NCI-H2081 treated with DMSO at 0.1 percent for 48 hours (cell line): ENCODE measurements at places on chromosomes 4 and X.

DNA sequence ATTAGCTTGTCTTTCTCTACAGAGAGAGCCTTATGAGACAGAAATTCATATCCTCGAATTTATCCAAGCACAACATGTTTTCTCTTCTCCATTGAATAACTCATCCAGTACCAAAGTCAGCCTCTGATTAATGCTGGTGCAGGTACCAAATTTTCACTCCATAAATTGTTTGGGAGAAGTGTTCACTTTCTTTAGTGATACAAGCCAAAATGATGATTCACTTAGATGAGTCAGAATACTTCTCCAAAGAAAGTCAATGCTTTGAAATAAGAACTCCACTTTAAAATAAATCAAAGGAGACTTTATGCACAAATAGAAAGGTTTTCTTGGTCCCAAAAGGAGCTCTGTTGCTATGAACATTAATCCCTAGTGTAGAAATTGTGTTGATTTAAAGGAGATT, 60.2 kb downstream of the MAOB start:
- no peak for DNase-seq

GRCh38 chr4:72558655-72559054, 10.4 kb downstream of the ADAMTS3 start:
- DNase-seq: no peak

DNA sequence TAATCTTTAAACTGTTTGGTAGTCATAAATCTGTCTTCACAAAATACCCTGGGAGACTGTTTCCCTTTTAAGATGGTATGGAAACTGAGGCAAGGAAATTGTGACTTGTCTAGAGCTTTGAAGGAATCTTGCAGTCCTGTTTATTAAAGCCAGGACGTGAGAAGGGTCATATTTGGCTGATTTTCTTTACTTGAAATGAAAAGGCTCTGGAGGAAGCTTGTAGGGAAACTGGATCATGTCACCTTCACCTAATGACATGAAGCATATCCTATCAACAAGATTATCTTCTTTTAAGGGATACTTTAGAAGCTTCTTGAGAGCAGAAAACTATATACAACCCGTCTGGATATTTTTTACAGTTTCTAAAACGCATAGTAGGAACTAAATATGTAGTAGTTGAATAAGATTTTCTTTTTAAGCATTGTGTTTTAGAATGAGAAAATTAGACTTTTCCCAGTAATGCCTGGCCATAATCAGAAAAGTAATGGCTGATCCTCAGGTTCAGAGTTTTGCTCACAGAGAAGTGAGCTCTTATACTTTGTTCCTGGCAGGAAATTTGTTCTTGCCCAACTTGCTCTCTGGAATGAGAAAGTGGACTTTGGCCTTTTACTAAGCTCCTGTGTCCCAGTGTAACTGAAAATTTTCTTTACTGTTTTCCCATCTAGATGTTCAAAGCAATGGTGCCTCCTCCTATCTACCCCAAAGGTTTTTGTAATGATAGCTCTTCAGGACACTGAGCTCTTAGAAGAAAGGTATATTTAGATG, 136.8 kb upstream of the AFF2 start:
- DNase-seq: no peak

GRCh38 chr4:4585012-4585670, 43.3 kb upstream of the STX18 start:
- no peak for DNase-seq

- no peak for DNase-seq
These were observed 390.9 kb downstream of the ADAM29 start for GRCh38 chr4:175309041-175309440.

GRCh38 chrX:19931146-19931545, 43.7 kb upstream of the SH3KBP1 start:
- DNase-seq: no peak

DNA sequence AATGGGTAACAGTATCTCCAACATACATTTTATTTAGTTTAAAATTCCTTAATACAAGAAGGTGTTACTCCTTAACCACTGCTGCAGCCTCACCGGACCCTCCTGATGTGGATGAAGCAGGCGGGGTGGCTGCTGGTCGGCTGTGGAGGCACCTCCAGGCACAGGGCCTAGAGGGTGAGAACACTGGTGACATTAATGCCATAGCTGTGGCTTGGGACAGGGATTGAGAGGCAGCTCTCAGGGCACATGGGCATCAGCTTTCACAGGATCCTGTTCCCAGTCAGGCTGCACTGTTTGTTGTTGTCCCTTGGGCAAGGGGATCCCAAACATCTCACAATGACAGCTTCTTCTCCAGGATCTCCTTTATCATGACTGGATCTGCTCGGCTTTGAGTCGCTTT, 90.0 kb downstream of the GATB start:
- DNase-seq: no peak

DNA sequence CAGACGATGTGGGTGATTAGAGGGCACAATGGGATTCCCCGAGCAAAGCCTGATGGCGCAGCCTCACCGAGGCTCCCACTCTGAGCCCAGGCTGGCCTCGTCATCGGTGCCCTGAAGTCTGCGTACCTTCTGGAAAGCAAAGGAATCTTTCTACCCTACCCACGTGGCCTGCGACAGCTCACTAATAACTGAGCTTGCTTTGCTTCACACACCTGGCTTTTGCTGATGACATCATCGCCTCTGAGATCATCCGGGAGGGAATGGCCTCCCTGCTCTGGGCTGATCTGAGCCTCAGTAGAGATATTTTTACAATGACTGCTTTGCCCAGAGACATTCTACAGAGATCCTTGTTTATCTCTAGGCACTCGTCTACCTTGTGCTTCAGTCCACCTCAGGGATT, 45.4 kb upstream of the PDLIM3 start:
- DNase-seq: no peak

- no peak for DNase-seq
These were observed 47.5 kb upstream of the SCRG1 start for GRCh38 chr4:173446416-173446815.

DNA sequence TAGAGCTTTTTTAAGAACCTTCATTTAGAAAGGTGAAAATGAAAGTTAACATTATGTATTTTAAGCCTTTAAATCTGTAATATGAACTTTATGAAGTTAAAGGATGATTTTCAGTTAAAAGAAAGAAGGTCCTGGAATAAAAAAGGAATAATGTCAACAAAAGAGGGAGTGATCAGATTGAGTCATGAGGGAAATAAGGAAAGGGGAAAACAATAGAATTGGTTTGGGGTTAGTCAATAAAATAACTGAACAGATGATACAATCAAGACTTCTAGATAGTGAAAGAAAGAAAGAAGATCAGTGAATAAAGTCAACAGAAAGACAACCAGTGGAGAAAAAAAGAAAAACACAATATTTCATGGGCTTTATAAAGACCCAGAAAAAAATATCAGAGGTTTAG, 291.6 kb upstream of the ARSJ start:
- no peak for DNase-seq

DNA sequence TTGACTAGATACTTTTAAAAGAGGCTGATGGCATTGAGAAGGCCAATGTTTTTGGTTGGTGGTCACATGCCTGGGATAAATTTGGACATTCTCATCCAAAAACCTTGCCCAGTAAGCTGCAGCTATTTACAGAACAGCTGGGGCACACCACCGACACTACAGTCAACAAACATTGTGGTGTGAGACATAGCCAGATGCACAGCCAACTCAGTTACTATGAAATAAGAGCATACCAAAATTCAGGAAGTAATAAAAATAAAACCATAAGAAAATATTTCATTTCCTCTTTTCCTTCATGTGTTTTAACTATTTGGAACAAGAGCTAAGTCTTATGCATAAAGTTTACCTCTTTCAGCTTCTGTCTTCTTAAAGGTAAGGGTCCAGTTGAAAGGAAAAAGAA, 8.8 kb downstream of the PPM1K start:
- DNase-seq: no peak
